Muscle of leg (tissue), 16 donors: ENCODE measurements at places on chromosomes 4 and X. TPM values are rescaled to one million over a fixed set of nuclear protein-coding genes. Genes with fewer than 3 reads are reported as not detected.

TCP11X2 gene
- not detected for polyA plus RNA-seq

SH3TC1 gene
- 21.3 TPM for polyA plus RNA-seq

VCX3B gene
- polyA plus RNA-seq: not detected

TMEM255A gene
- 12.4 TPM for polyA plus RNA-seq

DIPK2B gene
- polyA plus RNA-seq: 17.9 TPM

SLC10A6 gene
- 0.23 TPM for polyA plus RNA-seq

RGN gene
- 2.2 TPM for polyA plus RNA-seq

ARMCX1 gene
- 78.5 TPM for polyA plus RNA-seq

ODAPH gene
- 0.22 TPM for polyA plus RNA-seq

MAGEA11 gene
- not detected for polyA plus RNA-seq

PCYT1B gene
- polyA plus RNA-seq: 1.7 TPM

ATOH1 gene
- polyA plus RNA-seq: 0.80 TPM

C4orf51 gene
- not detected for polyA plus RNA-seq

CXorf65 gene
- polyA plus RNA-seq: not detected

SOWAHB gene
- 0.05 TPM for polyA plus RNA-seq

MAGEA12 gene
- not detected for polyA plus RNA-seq

GAGE12J gene
- not detected for polyA plus RNA-seq

ANKRD50 gene
- 68.7 TPM for polyA plus RNA-seq

PNCK gene
- 10.6 TPM for polyA plus RNA-seq

STOX2 gene
- polyA plus RNA-seq: 4.2 TPM

SCML1 gene
- polyA plus RNA-seq: 8.4 TPM

LPAR4 gene
- 31.1 TPM for polyA plus RNA-seq

FGF13 gene
- 68.6 TPM for polyA plus RNA-seq

APELA gene
- polyA plus RNA-seq: 0.21 TPM

FGFRL1 gene
- polyA plus RNA-seq: 202 TPM

CAMK2D gene
- 117 TPM for polyA plus RNA-seq

MAGT1 gene
- polyA plus RNA-seq: 38.0 TPM

CFAP299 gene
- 0.53 TPM for polyA plus RNA-seq

FRAS1 gene
- 11.2 TPM for polyA plus RNA-seq

PNMA5 gene
- not detected for polyA plus RNA-seq

TMEM184C gene
- polyA plus RNA-seq: 20.1 TPM
